ENCODE measurements at places on chromosomes 7 and 10.
A peak's percentile ranks its signal among the peaks of the same experiment; 100 is the strongest.

DNA sequence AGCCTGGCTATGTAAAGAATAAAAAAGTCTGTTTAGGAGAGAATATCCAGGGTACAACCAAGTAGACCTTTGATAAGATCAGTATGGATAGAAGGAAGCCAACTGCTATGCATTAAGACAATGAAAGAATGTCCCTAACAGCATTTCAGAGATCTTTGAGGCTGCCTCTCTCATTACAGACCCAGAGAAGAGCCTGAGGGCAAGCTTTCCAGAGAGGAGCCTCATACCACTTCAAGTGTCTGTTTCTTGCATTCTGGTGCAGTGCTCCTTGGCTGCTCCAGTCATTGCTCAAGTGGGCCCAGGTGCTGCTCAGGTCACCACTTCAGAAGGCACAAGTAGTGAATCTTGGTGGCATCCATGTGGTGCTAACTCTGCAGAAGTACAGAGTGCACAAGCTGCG is 514.0 kb downstream of the PLXDC2 start:
- DNase-seq, result no peak

GRCh38 chr7:95246831-95247370 is 77.4 kb downstream of the PON1 start:
- DNase-seq, result peak; percentile 37

DNA sequence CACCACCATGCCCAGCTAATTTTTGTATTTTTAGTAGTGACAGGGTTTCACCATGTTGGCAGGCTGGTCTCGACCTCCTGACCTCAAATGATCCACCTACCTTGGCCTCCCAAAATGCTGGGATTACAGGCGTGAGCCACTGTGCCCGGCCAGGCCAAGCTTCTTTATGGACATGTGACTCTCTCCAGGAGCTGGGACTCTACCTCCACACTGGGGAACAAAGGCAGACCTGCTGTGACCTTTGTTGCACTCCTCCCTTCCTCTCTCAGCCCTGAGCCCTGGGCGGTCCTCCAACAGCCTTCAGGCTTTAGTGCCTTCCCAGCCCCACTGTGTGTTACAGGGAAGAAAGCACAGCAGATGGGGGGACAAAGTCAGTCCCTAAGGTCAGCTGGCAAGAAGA is 55.0 kb upstream of the DUSP5 start:
- DNase-seq, result no peak

GRCh38 chr7:122199171-122199570 is 55.1 kb upstream of the AASS start:
- DNase-seq, result no peak

GRCh38 chr10:61845196-61845949 is 56.1 kb upstream of the ARID5B start:
- no peak for DNase-seq

- DNase-seq, result no peak
Observed at GRCh38 chr7:111012799-111013675, 77.9 kb upstream of the LRRN3 start.

DNA sequence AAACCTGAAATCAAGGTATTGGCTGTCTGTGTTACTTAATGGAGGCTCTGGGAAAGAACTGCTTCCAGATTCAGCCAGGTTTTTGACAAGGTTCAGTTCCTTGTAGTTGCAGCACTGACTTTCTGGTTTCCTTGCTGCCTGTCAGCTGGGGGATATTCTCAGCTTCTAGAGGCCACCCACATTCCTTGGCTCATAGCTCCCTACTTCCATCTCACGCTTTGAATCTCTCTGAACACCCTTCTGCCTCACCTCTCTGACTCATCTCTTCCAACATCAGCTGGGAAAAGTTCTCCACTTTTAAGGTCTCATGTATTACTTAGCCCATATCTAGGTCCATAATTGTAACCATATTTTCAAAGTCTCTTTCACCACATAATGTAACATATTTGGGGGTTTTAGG is 22.9 kb upstream of the GPR22 start:
- DNase-seq, result no peak

GRCh38 chr7:158834878-158835784 is 5.8 kb upstream of the ESYT2 start:
- DNase-seq, result peak; percentile 79

DNA sequence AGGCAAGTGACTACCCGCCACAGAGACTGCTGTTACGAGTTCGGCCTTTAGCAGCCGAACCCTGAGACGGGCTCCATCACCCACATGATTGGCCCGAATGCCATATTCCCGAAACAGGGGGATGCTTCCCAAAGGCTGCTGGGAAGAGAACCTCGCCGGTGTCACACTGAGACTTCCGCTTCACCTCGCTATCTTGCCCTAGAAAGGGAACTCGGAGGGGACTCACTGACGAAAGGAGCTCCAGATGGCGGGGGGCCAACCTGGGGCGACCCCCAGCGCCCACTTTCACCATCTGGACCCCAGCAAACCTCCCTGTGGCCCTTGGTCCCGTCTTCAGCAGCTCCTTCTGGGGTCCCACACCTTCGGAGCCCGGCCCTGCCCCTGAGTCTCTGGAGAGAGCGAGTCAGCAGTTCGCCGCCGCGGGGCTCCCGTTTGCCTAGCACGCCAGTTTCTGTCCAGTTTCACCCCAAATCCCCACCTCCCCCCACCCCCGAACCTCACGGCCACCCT is 529 bp downstream of the HPS1 start:
- peak; percentile 32 for DNase-seq

DNA sequence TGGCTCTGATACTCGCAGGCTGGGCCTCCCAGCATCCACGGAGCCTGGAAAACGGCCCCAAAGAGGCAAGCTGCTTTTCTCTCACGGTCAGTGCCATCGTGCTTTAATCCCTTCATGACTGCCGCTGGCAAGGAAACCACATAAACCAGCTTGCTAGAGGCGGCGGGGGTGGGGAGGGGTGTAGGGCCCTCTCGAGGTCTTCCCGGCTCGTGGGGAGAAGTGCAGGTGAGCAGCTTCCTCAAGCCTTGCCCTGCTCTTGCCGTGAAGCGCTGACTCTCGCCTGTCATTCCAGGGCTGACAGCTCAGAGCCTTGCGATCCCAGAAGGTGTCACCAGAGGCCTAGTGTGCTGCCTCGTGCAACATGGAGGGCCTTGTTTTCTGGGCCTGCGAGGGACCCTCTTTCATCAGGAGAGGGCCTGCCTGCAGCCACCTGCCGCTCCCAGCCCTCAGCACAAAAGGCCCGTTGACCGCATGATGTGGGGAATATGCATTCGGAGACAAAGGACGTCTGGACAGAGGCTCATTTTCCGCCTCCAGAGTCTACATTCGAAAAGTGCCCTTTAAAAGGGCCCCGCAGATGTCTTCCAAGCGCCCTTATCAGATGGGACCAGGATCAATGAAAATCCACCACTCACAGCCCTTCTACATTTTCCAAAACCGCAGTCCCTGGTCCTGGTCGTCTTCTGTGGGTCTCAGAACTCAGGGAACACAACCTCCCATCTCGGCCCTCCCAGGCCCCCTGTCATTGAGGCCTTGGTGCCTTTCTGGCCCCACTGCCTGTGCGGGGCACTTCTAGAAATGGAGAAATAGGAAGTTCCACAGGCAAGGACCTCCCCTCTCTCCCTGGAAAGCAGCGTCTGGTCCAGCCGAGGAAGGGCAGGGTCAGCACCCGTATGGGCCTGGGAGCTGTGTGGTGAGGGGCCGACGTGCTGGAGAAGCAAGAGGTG is 58.7 kb downstream of the ZRANB1 start:
- no peak for DNase-seq

DNA sequence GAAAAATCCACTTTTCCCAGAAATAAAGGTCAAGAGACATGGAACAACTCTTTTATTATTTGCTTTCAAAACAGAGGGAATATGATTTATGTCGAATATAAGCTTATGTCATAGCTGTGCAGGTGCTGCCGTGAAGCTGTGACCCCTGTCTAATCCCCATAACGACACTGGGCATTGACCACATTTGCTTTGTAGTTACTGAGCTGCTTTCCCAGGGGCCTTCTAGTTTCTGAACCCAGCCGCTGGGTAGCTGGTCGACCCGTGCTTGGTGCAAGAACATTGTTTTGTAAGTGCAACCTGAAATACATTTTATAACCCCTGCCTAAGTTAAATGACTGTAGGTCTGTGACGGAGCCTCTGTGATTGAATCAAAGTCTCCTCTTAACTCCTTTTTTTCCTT is 144.9 kb upstream of the HDAC9 start:
- DNase-seq, result no peak

DNA sequence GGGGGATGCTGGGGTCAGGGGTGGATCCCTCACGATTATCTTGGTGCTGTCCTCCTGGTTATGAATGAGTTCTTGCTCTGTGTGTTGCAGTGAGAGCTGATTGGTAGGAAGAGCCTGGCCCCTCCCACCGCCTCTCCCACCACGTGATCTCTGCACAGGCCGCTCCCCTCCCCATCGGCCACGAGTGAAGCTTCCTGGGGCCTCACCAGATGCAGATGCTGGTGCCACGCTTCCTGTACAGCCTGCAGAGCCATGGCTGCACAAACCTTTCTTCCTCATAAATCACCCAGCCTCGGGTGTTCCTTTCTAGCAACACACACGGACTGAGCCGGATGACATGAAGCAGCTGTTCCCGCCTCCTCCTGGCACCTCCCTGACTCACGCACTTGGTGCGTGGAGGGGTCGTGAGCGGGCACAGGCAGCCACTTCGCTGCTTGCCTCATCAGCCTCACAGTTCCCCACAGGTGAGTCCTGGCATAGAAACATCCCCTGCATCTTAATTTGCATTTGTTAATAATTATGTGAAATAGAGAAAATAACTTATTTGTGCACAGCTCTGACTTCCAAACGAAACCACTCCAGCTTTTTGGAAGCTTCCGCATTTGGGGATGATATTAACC is 210.8 kb downstream of the ADARB2 start:
- DNase-seq, result no peak

DNA sequence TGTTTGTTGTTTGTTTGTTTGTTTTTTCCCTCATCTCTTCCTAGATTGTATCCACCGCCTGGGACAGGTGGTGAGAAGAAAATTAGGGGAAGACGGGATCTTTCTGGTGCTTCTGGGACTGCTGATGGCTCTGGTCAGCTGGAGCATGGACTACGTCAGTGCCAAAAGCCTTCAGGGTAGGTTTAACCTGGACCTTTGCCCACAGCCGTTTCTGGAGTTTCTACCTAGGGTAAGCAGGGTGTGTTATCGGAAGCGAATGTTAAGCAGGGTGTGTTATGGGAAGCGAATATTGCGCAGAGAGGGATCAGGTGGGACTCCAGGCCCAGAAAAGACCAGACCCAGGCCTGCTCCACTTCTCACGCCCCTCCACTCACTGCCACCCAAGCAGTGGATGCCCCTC is 4.7 kb downstream of the CLCN1 start:
- DNase-seq, result no peak

DNA sequence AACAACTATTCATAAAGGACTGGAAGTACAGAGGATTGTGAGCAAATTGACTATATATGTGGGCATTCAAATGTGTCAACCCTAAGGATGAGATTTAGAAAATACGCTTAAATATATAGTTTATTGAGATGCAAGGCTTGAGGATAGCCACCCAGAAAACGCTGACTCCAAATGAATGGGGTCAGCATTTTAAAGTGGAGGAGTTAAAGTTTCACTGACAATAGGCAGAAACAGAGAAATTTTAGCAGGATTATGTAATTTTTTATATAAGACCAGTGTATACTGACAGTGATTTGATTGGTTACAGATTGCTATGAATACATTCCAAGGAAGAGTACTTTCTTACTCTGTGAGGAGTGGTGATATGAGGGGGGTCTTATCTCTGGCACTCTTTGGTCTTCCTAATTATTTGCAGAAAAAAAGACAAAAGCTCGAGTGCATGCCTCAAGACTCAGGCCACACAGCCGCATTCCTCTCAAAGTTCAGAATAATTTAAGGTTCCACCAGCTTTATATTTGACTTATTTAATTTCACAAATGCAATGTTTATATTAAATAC is 38.6 kb upstream of the ARL4A start:
- no peak for DNase-seq

DNA sequence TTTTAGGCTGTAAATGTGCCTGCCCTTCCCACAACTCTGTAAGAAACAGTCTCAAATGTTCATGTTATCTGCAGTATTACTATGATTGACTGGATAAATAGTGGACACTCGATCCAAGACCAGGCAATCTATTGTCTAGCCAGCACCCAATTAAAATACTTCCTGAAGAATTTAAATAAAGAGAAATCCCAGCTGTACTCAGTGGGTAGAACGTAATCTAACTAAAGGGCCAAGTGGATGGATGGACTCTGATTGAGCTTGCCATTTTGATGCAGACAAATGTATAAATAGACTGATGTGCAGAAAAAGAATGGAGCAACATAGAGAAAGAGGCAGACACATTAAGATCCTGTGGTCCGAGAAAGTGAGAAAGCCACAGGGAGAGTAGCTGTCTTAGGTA is 158.0 kb downstream of the IPMK start:
- no peak for DNase-seq

DNA sequence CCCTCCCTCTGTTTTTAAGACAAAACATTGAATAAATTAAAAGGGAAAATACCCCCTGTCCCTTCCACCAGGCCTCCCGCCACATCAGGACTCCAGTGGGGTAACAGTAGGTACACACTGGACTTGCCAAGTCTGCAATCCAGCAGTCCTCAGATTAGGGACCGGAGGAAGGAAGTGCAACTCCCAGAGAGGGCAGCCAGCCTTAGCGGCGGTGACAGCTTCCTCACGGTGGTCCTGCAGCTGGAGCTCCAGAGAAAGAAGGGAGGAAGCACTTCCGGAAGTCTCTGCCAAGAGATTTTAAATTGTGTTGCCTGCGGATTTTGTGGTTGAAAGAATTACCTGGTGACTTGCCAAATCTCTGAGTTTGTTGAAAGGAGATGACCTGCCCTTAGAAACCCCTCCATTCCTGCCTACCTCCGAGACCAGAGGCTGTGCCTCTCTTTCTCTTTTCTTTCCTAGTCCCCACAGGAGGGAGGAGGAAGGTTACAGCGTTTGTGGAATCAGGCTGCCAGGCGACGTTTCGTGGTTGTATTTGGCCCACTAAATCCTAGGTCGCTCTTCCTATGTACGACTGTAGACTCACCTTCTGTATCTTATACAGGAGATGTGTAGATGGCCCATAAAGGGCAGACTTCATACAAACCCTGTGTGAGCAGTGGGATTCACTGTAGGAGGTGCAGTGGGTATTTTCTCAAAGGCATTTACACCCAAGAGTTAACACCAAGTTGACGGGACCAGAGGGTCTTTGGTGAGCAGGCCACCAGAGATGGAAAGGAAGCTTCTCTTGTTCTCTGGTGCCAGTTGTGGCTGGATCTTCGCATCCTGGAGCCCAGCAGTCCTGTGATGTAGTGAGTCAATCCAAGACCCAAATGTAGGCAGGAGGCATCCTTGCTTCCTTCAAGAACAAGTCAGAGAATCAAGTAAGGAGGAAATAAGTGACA is 77.9 kb downstream of the INSIG1 start:
- no peak for DNase-seq

GRCh38 chr7:80139236-80139635 is 4.6 kb downstream of the GNAI1 start:
- DNase-seq, result no peak

Measured in thyroid gland (tissue), 4 donors.